ENCODE measurements at places on chromosomes 6 and 20.

- DNase-seq, result peak; percentile 17
Measured at GRCh38 chr6:47581591-47581990, 104.0 kb downstream of the CD2AP start.

DNA sequence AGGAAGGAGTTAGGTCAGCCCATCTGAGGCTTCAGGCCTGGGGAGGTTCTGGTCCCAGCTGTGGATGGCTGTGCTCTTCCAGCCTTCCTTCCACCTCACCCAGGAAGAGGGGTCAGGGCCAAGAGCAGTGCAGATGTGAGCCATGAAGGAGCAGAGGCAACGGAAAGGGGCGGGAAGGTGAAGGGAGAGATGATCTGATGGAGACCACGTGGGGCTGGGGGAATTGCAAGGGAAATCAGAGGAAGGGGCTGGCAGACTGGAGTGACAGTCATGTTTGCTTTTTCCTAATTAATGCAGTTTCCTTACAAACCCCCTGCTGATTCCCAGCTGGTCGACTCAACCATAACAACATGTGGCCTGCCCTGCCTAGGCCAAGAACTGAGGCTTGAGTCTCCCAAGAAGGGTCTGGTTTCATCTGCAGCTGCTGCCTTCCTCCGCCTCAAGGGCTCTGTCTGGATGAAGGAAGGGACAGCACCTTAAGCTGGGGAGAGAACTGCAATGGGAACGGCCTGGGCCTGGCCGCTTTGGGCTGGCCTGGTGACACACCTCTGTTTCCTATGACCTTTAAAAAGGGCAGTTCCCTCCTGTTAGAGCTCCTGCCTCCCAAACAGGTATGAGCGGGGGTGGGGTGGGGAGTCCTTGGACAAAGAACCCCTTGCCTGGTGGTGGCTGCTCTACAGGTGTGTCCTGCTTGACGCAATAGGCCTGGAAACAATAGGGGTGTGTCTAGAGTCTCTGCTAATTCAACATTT, 7.8 kb upstream of the MRPS18A start:
- DNase-seq, result no peak

GRCh38 chr6:114783783-114784182, 441.0 kb upstream of the HS3ST5 start:
- no peak for DNase-seq

DNA sequence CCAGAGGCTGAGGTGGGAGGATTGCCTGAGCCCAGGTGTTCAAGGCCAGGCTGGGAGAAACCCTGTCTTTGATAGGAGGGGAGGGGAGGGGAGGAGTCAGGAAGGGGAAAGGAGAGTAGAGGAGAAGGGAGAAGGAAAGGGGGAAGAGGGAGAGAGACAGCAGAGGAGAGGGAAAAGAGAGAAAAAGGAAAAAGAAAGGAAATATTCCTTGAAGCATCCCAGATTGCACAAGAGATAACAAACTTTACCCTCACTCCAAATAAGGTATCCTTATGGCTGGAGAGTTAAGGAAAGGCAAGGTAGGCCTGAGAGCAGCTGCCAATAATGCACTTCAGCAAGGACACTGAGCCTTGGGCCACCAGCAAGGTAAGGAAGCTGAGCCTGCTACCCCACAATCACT, 166.3 kb upstream of the SLC22A16 start:
- no peak for DNase-seq

DNA sequence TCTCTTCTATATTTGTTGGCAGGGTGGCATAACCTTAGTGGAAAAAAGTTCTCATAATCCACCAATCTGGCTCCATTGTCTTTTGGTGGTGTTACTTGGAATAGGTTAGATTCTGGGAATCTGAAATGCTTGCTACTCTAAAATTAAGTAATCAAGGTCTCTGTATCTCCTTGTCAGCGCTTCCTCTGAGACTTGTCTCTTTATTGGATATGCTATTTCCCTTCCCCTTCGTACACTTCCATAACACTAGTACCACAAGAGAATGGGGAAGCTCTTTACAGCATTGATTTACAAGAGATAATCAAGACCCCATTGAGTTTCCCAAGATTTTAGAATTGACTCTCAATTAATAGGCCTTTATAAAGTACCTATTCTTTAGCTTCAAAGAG, 280.2 kb downstream of the ADGB start:
- no peak for DNase-seq

DNA sequence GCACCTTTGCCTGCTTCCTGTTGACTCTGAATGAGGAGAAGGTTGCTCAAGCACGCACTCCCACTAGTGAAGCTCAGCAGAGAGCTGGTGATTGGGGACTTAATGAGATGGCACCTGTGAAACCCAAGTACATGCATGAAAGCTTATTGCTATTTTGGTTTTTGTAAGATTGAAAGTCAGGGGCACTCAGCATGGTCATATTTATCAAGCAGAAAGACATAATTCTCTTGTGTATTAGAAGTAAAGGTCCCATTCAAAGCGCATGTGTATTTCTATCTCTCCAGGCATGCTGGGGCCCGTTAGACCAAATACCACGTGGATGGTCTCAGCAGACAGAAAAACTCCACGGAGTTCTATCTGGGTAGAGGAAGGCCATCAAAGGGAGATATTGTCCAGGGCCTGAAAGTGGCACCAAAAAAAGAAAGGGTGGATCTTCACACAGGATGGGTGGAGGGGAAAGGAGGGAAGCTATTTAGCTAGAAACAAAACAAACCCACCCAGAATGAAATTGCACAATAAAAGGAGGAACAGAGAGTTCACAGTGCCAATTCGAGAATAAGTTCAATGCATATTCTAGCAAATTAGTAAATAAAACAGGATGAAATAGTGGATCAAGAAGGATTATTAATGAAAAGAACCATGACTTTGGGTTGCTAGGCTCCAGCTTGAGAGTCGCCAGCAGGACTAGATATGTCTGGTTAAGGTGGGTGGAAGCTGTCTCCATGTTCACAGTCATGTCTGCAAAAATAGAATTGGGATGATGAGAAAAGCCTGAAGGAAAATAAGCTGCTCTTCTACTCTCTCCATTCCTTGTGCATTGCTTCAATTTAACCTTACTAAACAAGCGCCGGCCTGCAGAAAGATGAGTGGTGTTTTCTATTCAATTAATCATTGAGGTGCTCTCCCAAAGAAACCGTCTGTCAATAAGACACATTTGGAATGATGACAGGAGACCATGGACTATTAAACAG, 224.9 kb upstream of the DTNBP1 start:
- no peak for DNase-seq

DNA sequence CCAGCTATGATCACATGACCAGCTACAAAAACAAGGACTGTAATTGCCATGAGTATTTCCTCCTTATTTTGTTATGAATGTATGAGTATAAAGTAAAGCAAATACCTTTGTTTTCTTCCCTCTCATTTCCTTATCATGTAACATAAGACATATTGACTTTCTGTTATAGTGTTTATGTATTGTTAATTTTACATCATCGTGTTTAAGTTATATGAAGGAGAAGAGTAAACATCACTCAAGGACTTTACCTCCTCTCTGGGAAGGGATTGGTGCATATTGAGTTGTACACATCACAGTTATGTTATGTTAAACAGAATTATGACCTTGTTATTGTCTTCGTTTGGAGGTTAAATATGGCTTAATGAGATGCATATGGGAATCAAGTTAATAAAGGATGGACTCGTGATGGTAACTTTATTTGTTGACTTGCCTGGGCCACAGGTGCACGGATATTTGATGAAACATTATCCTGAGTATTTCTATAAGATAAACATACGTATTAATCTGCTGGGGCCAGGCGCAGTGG, 57.3 kb upstream of the CNKSR3 start:
- DNase-seq, result no peak

GRCh38 chr6:151323791-151324487, 67.4 kb downstream of the ZBTB2 start:
- DNase-seq, result peak; percentile 83

- DNase-seq, result no peak
Measured at GRCh38 chr6:56104591-56104990, 142.8 kb downstream of the COL21A1 start.

DNA sequence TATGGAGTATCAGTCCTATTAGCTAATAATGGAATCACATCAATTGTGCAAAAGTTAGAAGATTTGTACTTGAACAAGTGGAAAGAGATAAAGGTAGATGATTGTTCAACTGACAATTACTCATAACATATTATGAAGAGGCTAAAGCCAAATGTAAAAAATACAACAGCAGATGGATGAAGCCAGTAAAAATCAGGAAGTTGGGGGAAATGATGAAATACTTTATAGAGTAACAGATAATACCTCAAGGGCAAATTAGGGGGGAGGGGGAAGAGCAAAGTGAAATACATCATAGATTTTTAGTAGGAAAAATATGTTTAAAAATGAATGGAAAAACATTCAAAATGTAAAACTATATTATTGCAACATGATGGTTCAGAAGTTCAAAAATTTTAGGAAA, 114.0 kb downstream of the PDSS2 start:
- DNase-seq, result no peak

DNA sequence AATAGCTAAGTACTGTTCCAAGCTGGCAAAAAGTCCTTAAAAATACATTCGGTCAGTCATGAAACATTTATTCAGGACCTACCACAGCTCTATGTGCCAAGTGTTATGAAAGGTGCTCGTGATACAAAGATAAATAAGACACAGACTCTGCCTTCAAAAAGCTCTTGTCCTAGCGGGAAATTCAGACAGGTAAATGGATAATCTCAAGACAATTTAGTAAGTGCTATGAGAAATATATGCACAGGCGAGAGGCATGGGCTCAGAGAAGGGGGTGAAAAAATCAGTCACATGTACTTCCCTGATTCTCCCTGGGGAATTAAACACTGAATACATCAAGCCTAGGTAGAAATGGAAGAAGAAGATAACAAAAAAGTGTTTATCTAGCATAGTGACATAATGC, 49.8 kb upstream of the HEY2 start:
- DNase-seq, result no peak

DNA sequence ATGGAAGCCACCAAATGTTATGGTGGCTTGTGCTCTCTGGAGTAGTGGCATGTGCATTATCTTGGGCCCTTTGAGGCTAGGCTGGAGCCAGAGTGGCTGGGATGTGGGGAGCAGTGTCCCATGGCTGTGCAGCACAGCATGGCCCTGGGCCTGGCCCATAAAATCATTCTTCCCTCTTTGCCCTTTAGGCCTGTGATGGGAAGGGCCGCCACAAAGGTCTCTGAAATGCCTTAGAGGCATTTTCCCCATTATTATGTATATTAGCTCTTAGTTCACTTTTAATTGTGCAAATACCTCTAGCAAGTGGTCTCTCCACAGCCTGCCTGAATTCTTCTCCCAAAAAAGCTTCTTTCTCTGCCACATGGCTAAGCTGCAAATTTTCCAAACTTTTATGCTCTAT, 297.3 kb upstream of the IRAK1BP1 start:
- no peak for DNase-seq

- DNase-seq, result no peak
Measured at GRCh38 chr20:63533871-63534393, 3.2 kb downstream of the PTK6 start.

DNA sequence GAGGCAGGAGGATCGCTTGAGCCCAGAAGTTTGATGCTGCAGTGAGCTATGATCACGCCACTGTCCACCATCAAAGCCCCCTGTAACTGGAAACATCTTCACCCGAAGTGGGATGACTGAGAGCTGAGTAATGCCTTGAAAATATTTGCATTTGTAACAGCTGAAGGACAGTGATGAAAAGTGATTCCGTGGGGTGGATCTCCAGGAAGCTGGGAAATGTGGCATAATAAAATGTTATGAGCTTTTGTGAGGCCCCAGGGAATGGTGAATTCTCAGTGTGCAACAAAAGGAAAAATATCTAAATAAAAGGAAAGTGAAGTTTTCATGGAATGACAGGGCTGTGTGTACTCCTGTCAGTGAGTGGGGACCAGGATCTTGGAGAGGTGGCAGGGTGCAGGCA, 92.0 kb downstream of the JAG1 start:
- DNase-seq, result no peak

DNA sequence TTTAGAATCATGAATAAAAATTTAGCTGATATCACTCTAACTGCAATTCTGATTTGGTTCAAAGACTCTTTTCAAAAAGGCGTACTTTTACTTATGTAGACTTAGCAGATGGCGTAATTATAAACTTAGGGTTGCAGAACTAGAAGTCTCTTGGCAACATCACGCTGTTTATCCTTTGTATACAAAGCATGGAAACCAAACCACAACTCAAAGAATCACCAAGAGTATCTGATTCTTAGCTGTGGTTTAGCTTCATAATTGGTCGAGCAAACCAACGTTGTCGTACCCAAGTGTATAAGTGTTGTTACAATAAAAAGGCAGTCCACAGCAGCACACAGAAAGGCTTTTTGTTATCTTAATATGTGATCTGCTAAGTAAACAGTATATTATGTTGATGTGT, 18.2 kb downstream of the STMND1 start:
- no peak for DNase-seq

DNA sequence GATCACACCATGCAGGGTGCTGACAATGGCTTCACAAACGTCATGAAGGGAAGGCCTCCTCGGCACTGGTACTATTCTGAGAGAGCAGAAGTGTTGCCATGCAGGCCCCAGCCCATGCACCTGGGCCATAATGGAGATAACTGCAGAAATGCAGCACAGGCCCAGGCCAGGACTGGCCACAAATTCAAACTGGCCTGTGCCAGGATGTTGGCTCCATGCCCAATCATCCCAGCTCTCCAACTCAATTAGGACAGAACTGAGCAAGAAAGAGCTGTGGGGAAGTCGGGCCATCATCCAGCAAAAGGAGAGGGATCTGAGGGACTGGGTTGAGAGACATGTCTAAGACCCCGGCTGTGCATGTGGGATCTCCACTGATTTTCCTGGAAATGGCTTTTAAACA, 48.9 kb upstream of the SYNDIG1 start:
- no peak for DNase-seq

DNA sequence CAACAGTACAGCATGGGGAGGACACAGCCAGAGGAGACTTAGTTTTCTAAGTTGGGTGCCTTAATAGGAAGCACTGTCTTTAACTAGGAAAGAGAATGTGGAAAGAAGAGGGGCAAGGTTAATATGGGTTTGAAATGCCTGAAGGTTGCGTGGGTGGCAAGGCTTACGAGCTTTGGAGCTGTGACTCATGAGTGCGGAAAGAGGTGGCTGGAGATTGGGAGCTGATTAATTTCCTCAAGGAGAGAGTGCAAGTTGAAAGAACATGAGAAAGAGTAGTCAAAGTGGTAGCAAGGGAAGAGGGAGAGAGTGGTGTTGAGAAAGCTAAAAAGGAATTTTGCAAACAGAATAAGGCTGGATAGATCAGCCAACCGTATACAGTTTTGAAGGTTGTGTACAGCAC, 315.1 kb upstream of the PRND start:
- DNase-seq, result no peak

All from GM13976 (cell line).